Right atrium auricular region (tissue), 2 donors: ENCODE measurements at places on chromosomes 4 and X.
A peak's percentile ranks its signal among the peaks of the same experiment; 100 is the strongest.

GRCh38 chr4:8702516-8703400 lies 110.2 kb downstream of the CPZ start:
- no peak for DNase-seq

- peak; percentile 89 for DNase-seq
These were observed at the start of gene AREG for GRCh38 chr4:74444891-74445642. TSS of gene AREG (plus strand) at chr4:74445136. CDS start at chr4:74445346, 210 bp downstream.

DNA sequence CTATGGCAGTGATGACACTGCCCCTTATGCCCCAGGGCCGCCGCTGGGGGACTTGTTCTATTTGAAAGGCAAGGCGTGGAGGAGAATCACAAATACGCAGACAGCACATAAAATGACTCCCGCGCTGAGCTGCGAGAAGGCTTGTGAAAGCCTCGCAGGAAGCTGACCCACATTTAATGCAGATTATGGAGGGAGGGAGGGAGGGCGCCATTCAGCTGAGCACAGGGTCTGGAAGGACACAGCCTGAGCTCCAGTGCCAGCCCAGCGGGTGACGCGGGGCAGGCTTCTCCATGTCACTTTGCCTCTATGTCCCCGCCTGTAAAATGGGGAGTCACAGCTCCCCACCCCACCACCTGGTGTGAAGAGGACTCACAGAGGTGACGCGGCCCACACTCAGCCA lies 14.3 kb downstream of the ABLIM2 start:
- no peak for DNase-seq

DNA sequence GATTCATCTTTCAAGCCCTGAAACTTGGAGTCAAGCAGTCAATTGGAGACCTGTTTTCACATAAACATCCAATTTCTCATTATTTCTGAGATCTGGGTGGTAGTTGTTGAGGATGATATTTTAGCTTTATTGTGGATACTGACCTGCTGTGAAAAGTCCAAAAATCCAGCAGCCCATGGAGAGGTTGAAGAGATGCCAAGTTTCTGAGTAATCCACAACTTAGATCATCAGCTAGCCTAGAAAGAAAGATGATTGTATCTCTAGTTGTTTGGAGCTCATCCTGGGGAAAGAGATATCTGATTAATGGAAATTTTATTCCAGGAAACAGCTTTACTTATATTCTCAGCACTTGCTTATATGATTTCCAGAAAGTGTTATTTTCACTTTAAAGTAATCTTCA lies 48.6 kb upstream of the DCX start:
- no peak for DNase-seq
